ENCODE measurements at places on chromosomes 16 and 17. TPM values are rescaled to one million over a fixed set of nuclear protein-coding genes. Genes with fewer than 3 reads are reported as not detected.

DNA sequence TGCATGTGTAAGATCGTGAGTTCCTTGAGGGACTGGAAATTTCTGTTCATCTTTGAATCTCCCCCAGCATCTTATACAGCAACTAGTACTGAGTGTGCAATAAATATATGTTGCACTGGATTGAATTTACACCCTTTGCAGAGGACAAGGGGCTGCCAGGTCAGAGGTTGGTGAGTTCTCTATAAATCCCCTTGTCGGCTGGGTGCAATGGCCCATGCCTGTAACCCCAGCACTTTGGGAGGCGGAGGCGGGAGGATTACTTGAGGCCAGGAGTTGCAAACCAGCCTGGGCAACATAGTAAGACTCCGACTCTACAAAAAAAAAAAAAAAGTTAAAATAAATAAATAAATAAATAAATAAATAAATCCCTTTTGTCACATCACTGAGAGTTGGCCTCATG, 9.4 kb upstream of the SP6 start:
- H3K4me1 ChIP-seq = peaks cover 2% of the 10 kb centered on the region
- no peaks in the 10 kb centered on the region for H3K36me3 ChIP-seq
- no peaks in the 10 kb centered on the region for H3K27me3 ChIP-seq
- DNase-seq = no peak
- no peak overlapping the region for H3K4me3 ChIP-seq
- no peak overlapping the region for H3K27ac ChIP-seq

GRCh38 chr17:22337467-22337866, 645.1 kb downstream of the KCNJ18 start:
- H3K4me3 ChIP-seq = no peak overlapping the region
- no peaks in the 10 kb centered on the region for H3K36me3 ChIP-seq
- no peaks in the 10 kb centered on the region for H3K4me1 ChIP-seq
- no peak for DNase-seq
- no peak overlapping the region for H3K27ac ChIP-seq

- H3K36me3 ChIP-seq = no peaks in the 10 kb centered on the region
- H3K27ac ChIP-seq = no peak overlapping the region
- DNase-seq = no peak
- no peaks in the 10 kb centered on the region for H3K4me1 ChIP-seq
- H3K27me3 ChIP-seq = no peaks in the 10 kb centered on the region
- H3K4me3 ChIP-seq = no peak overlapping the region
Observed at GRCh38 chr16:53600126-53600525, 97.1 kb upstream of the AKTIP start.

GRCh38 chr16:88770461-88771293, 14.3 kb downstream of the PIEZO1 start:
- H3K36me3 ChIP-seq = no peaks in the 10 kb centered on the region
- DNase-seq = no peak
- peaks cover 56% of the 10 kb centered on the region for H3K4me1 ChIP-seq
- no peaks in the 10 kb centered on the region for H3K27me3 ChIP-seq

GRCh38 chr17:38587203-38587602, 18.5 kb downstream of the SRCIN1 start:
- no peaks in the 10 kb centered on the region for H3K4me1 ChIP-seq
- H3K27ac ChIP-seq = no peak overlapping the region
- no peak overlapping the region for H3K4me3 ChIP-seq
- H3K27me3 ChIP-seq = no peaks in the 10 kb centered on the region

DNA sequence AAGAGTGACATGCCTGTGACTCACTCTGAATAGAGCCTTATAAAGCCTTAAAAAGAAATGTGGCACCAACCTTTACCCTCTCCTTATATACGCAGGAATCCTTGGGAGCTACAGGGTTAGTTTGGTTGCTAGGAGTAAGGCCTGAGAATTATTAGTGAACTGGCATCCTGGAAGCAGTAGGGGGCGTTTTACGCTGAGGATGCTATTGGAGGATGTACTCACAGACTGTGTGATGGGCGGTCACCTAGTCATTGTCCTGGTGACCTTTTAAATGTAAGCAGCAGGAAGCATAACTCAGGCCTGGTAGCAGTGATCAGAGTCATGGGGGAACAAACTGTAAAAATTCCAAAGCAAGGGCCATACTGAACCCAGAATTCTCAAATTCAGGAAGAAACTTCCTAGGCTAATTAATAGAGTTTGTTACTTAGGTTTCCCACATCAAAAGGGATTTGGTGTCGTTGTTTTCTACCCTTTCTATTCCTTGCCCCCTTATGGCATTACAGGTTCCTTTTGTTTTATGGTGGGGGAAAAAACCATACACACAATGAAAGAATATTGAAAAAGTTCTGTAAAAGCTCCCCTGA, 153.8 kb downstream of the SNX11 start:
- no peak overlapping the region for H3K4me3 ChIP-seq
- DNase-seq = no peak
- H3K36me3 ChIP-seq = no peaks in the 10 kb centered on the region
- H3K27me3 ChIP-seq = peaks cover 3% of the 10 kb centered on the region
- no peaks in the 10 kb centered on the region for H3K4me1 ChIP-seq

DNA sequence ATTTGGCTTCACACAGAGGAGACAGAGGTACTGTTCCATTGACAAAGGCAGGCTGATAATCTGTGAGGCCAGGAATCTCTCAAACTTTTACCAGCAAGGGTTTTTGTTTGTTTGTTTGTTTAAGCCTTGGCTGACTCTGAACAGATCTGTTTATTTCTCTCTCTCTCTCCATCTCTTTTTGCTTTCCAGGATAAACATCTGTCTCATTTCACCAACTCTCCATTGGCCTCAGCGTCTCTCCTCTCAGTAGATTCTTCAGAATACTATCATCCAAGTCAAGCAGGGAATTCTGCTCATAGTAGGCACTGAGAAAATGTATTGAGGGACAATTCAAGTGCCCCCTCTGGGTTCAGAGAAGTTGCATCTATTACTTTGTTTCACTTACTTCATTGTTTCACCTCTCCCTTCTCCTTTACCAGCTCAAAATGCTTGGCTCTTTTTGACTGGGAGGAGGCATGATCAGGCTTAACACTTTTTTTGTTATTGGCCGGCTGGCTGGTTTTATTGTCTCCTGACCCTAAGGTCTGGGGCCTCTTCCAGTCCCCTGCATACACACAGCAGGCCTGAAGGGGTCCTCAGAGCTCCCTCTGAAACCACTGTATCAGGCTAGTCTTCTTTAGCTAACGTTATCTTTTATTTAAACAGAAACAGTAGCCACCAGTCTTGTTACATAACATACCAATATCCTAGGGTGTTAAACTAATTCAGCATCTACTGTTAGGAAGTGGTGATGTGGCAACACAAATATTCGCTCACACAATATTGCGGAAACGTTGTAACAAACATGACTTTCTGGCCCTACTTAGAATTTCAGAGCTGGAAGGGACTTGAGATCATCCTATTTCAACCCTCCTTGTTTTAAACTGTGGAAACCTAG, 2.0 kb upstream of the YPEL2 start:
- peak; percentile 24 for DNase-seq
- H3K27me3 ChIP-seq = no peaks in the 10 kb centered on the region
- H3K36me3 ChIP-seq = no peaks in the 10 kb centered on the region
- peak overlapping the region; percentile 96 for H3K4me3 ChIP-seq

- DNase-seq = no peak
- no peak overlapping the region for H3K4me3 ChIP-seq
- no peaks in the 10 kb centered on the region for H3K36me3 ChIP-seq
- H3K27ac ChIP-seq = no peak overlapping the region
Observed at GRCh38 chr16:76125871-76126270, 151.3 kb upstream of the CNTNAP4 start.

GRCh38 chr16:7420079-7420478, 87.4 kb downstream of the RBFOX1 start:
- no peaks in the 10 kb centered on the region for H3K4me1 ChIP-seq
- no peak overlapping the region for H3K27ac ChIP-seq
- H3K36me3 ChIP-seq = no peaks in the 10 kb centered on the region
- H3K27me3 ChIP-seq = no peaks in the 10 kb centered on the region

GRCh38 chr16:86681031-86681756, 102.8 kb downstream of the FOXL1 start:
- H3K36me3 ChIP-seq = no peaks in the 10 kb centered on the region
- no peaks in the 10 kb centered on the region for H3K4me1 ChIP-seq
- no peaks in the 10 kb centered on the region for H3K27me3 ChIP-seq
- H3K27ac ChIP-seq = peak overlapping the region; percentile 72

DNA sequence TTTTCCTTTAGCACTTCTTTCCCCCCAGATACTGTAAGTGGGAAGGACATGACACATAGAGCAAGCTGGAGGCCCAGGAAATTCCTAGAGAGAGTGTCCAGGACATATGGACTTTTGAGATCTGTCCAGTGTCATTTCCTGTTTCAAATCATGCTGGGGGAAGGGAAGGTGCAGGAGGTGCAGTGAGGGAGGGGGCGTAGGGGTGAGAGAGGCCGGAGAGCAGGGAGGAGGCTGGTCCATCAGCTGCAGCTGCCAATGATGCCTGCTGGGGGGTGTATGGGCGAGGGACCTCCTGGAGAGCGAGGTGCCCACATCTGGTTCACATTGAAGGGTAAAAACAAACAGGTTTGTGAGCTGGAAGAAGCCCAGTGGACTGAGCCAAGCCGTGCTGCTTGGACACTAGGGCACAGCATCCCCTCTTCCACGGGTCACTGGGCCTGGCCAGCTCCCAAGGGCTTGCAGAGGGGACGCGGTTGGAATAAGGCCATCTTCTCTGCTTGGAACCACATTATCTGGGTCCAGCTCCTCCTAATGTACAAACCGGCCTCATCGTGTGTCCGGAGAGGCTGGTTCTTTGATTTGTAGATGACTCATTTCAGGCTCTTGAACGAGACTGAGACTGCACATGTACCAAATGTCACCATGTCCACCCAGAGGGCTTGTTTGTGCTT, 70.4 kb upstream of the SMURF2 start:
- H3K27ac ChIP-seq = no peak overlapping the region
- DNase-seq = no peak
- no peak overlapping the region for H3K4me3 ChIP-seq
- H3K36me3 ChIP-seq = no peaks in the 10 kb centered on the region
- no peaks in the 10 kb centered on the region for H3K27me3 ChIP-seq

GRCh38 chr17:81387100-81388090, 7.9 kb upstream of the BAHCC1 start:
- no peaks in the 10 kb centered on the region for H3K27me3 ChIP-seq
- no peaks in the 10 kb centered on the region for H3K36me3 ChIP-seq
- no peak for DNase-seq
- H3K4me1 ChIP-seq = peaks cover 6% of the 10 kb centered on the region
- H3K4me3 ChIP-seq = peak overlapping the region; percentile 87

- no peak for DNase-seq
- peaks cover 4% of the 10 kb centered on the region for H3K4me1 ChIP-seq
- no peak overlapping the region for H3K27ac ChIP-seq
- H3K36me3 ChIP-seq = no peaks in the 10 kb centered on the region
Observed at GRCh38 chr16:73062743-73063733, 15.1 kb upstream of the ZFHX3 start.

GRCh38 chr17:7432296-7432695, 2.9 kb upstream of the TMEM102 start:
- peaks cover 7% of the 10 kb centered on the region for H3K4me1 ChIP-seq
- DNase-seq = no peak
- no peak overlapping the region for H3K27ac ChIP-seq
- H3K27me3 ChIP-seq = no peaks in the 10 kb centered on the region
- H3K36me3 ChIP-seq = no peaks in the 10 kb centered on the region

- no peaks in the 10 kb centered on the region for H3K4me1 ChIP-seq
- no peak for DNase-seq
- H3K27ac ChIP-seq = no peak overlapping the region
Observed at GRCh38 chr17:12348476-12348875, 317.2 kb upstream of the MYOCD start.

- no peaks in the 10 kb centered on the region for H3K27me3 ChIP-seq
- H3K27ac ChIP-seq = peak overlapping the region; percentile 82
- H3K4me3 ChIP-seq = peak overlapping the region; percentile 53
- peak; percentile 45 for DNase-seq
Observed at GRCh38 chr16:3149630-3150345, 15.0 kb downstream of the ZNF213 start.

DNA sequence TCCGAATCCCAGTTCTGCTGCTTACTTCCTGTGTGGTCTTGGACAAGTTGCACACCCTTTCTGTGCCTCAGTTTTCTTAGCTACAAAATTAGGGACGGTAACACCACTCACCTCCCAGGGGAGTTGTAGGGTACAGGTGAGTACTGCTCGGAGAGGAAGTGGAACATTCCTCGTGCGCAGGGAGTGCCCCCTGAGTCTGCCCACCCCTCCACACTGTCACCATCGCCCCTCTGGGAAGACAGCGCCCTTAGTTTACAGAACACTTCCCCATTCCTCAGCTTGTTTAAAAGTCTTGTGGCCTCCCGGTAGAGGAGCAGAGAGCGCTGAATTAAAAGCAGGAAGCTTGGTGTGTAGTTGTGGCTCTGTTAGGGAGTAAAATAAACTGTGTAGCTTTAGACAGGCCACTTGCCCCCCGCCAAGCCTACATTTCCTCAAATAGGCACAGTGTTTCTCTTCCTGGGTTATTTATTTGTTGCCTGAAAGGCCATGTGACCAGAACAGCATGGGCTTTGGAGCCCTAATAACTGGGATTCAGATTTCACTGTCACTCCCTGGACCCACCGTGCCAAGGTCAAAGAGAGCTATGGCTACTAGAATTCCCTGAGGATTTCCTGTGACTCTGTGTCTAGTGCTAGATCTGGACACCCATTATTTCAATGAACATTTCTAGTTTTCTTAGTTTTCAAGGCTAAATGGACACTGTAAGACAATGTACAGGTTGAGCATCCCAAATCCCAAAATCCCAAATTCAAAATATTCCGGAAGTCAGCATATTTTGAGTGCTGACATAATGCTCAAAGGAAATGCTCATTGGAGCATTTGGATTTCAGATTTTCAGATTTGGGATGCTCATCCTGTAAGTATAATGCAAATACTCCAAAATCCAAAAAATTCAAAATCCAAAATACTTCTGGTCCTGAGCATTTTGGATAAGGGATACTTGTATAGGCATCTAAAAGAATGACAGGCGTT, 372.5 kb downstream of the SNX29 start:
- no peaks in the 10 kb centered on the region for H3K4me1 ChIP-seq
- H3K36me3 ChIP-seq = no peaks in the 10 kb centered on the region
- H3K27ac ChIP-seq = no peak overlapping the region
- no peak for DNase-seq
- H3K4me3 ChIP-seq = no peak overlapping the region

GRCh38 chr16:4410335-4411075, 5.9 kb downstream of the CORO7 start:
- H3K27ac ChIP-seq = no peak overlapping the region
- H3K4me3 ChIP-seq = no peak overlapping the region
- H3K36me3 ChIP-seq = no peaks in the 10 kb centered on the region

DNA sequence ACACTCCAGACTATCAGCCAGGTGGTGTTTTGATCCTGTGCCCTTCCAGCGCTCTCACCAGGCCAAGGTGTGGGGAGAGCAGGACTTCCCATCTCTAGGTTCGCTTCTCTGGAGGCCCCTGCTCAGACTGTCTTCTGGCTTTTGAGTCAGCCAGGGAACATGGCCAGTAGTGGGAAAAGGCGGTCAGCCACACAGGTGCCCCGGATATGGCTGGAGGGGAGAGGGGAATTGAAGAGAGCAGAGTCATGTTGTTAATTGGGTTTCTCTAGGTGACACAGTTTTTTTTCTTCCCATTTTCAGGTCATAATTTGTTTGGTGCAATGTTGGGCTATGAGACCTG, 1.5 kb downstream of the MINK1 start:
- peak overlapping the region; percentile 94 for H3K27ac ChIP-seq
- H3K4me3 ChIP-seq = peak overlapping the region; percentile 99
- no peaks in the 10 kb centered on the region for H3K4me1 ChIP-seq
- no peak for DNase-seq
- H3K36me3 ChIP-seq = no peaks in the 10 kb centered on the region
- H3K27me3 ChIP-seq = no peaks in the 10 kb centered on the region

Gene EIF1
- 850 TPM for total RNA-seq

Gene CBFA2T3
- 0.64 TPM for total RNA-seq

Gene TMC7
- 1.3 TPM for total RNA-seq

Gene GPR139
- not detected for total RNA-seq

Gene CALB2
- 169 TPM for total RNA-seq

Gene CCDC92B
- total RNA-seq = not detected

Gene CHP2
- total RNA-seq = 0.16 TPM

Gene KRT27
- total RNA-seq = not detected

Gene AXIN2
- total RNA-seq = 8.3 TPM
